D341Med (cell line): ENCODE measurements at places on chromosomes 6 and 20.

- no peak for DNase-seq
Observed at GRCh38 chr6:122809691-122810090, 20.6 kb downstream of the SMPDL3A start.

DNA sequence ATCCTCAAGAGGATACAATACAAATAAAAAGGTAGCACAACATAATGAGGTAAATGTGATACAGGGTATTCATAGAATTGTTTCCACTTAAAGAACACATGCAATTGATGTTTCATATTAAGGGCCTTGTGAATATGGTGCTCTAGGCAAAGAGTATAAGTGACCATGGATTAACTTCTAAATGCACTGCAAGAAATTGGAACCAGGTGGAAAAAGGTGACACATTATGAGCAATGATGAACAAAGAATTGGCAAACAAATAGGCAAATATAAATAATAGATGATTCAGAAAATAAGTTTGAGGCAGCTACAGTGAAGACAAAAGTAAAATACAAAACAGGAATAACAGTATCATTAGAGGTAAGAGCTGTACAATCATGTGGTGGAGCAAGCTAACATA, 192.0 kb downstream of the GRIK2 start:
- no peak for DNase-seq

GRCh38 chr20:8774412-8774811, 294.5 kb upstream of the PLCB4 start:
- no peak for DNase-seq

- DNase-seq = no peak
Observed at GRCh38 chr6:32369660-32370059, 2.0 kb downstream of the TSBP1 start.

DNA sequence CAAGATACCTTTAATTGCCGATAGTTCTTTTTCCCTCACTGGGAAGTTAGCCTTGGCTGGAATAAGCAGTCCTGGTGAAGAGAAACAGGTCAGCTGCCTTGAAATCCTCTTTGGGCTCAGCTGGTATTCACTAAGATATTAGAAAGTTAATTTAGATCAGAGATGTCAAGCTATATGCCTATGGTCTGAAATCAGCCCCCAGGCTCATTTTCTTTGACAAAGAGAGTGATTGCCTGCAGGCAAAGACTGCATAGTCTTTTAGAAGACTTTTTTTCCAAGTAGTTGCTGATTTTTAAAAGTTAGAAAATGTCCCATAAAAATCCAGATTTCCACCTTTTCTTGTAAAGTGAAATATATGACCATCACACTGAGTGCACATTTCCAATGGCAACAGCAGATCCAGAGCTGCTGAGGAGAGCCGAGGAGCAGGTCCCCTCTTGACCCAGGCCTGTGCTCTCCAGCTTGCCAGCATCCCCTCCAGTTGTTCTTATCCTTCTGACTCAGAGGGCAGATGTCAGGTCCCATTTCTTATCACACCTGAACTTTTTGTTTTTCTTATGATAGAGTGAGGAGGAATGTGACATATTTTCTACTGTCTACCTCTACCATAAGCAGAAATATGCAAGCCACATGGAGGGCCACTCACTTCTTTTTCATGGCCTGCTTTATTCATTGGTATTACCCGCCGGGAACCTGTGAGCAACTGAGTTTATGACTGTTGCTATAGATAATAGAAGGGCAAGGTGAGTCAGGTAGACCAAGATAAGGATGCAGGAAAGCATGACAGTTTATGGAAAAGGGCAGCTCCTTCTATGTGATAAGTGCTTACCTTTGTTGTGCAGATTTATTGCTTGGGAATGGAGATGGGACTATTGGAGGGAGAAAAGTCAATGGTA, 17.6 kb upstream of the L3MBTL3 start:
- no peak for DNase-seq

GRCh38 chr20:1587781-1588532, 30.5 kb upstream of the SIRPD start:
- DNase-seq = no peak

DNA sequence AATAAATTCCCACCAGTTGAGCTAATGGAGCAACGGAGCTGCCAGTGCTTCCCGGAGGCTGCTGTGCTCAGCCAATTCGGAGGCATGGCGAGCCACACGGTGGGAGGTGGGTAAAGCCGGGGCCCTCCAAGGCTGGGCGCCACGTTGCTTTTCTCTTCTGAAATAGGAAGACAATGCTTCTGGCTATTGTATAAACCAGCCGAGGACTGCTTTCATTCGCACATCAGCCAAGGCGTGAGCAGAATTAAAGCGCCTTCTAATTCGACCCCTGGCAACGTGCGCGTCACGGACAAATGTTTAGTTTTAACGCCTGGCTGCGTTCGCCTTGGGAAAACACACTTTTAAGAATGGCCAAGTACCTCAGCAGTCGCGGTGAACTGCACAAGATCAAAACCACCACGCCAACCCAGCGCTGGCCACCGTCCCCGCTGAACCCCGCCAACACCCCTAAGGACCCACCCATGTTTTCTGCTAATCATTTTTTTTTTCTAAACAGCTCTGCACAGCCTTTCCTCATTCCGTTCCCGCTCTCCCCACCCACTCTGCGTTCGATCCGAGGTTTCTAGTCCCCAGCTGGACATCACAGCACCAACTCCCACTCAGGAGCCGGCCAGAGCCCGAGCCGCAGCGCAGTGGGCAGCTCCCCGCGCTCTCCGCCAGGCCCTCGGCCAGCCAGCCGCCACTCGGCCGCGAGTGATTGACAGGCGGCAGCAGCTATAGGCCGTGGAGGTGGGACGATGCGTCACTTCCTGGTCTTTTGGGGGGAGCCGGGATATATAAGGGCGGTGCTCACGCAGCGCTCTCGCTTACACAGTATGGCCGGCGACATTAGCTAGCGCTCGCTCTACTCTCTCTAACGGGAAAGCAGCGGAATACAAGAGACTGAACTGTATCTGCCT, at the start of gene AMD1:
Gene AMD1 (plus strand): TSS at position 805 of the 899 bp plus-strand sequence. CDS start 321 bp downstream, outside the sequence.
- DNase-seq = peak; percentile 98

DNA sequence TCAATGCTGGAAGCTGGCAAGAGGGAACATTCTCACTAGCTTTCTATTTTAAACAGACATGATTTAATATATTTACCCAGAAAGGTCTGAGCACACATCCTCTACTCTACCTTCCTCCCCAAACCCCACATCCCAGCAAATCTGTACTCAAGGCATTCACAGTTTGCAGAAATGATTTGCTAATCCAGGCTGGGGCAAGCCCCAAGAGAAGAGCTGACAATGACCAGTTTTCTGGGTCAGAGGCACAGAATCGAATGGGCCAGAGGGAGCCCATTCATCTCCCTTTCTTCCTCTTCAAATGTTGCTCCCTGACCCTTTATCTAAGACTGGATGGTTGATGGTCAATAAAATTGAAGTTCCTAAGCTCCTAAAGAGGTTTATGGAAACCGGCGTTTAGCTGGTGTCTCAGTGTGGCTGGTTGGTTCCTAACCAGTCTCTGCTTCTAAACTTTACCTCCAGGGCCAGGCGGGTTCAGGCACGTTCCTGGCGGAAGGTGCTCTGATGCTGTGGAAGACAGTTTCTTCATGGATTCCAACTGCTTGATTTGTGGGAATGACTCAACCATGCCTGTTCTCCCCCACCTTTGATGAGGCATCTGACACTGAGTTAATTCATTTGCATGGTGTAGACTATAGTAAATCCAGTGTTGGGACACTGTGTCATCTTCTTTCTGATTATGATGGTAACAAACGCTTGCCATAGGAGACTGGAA, 96.4 kb upstream of the IYD start:
- DNase-seq = no peak

DNA sequence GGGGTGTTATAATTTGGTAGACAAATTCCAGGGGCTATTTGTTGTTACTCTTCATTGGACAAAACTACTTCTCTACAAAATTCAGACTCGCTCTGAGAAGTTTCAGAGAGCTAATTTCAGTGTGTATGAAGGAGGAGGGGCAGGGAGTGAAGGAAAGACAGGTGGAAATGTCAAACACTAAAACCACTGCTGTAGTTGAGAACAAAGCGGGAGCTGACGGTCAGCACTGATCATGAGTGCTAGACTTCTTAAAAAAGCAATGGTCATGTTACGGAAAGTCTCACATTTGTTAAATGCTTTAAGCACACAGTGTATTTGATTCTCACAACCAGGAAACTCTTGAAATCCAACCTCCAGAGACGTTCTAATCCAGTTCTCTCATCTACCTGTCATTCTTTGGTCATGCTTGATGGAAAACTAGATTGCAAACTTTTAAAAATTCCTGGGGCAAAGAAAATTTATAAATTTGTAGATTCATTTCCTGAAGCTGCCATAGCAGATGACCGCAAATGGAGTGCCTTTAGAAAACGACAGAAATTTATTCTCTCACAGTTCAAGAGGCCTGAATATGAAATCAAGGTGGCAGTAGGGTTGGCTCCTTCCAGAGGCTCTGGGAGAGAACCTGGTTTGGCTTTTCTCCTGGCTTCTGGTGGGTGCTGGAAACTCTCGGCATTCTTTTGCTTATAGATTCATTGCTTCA, 100.7 kb upstream of the CARMIL1 start:
- no peak for DNase-seq

- no peak for DNase-seq
Observed at GRCh38 chr20:38534756-38535155, 46.2 kb upstream of the ADIG start.

GRCh38 chr6:24720131-24720603, 1.2 kb upstream of the C6orf62 start:
- peak; percentile 61 for DNase-seq

DNA sequence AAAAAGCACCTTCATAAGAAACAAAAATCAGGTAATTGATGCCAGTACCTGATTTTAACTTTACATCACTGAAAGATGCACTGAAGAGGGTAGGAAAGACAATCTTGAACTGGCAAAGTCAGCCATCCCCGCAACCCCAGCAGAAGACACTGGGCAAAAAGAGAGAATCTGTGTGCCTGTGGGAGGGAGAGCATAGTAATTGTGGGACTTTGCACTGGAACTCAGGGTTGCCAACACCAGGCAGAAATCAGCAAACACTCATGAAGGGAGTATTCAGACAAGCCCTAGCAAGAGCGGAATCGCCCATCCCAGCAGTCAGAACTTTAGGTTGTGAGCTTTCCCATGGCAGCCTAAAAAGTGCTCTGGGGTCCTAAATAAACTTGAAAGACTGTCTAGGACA, 344.6 kb upstream of the GJE1 start:
- DNase-seq = no peak

DNA sequence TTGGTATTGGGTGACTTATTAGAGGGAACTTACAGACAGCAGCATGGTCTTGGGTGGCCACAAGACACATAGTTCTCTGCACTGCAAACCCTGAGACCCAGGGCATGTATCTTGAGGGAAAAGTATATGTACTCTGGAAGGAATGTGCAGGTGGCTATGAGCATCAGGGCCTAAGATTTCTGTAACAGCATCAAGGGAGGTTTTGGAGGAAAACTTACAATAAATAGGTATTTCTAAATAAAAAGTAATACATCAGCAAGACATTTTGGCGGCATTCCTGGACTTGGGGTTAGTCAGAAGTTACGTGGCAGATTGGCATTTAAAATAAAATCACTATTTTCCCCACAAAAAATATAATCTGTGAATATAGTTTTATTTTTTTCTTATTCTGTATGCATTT, 8.0 kb upstream of the STX7 start:
- DNase-seq = no peak

- no peak for DNase-seq
Observed at GRCh38 chr20:12166053-12166717, 248.5 kb downstream of the BTBD3 start.

GRCh38 chr6:158941246-158941645, 58.8 kb downstream of the RSPH3 start:
- no peak for DNase-seq

DNA sequence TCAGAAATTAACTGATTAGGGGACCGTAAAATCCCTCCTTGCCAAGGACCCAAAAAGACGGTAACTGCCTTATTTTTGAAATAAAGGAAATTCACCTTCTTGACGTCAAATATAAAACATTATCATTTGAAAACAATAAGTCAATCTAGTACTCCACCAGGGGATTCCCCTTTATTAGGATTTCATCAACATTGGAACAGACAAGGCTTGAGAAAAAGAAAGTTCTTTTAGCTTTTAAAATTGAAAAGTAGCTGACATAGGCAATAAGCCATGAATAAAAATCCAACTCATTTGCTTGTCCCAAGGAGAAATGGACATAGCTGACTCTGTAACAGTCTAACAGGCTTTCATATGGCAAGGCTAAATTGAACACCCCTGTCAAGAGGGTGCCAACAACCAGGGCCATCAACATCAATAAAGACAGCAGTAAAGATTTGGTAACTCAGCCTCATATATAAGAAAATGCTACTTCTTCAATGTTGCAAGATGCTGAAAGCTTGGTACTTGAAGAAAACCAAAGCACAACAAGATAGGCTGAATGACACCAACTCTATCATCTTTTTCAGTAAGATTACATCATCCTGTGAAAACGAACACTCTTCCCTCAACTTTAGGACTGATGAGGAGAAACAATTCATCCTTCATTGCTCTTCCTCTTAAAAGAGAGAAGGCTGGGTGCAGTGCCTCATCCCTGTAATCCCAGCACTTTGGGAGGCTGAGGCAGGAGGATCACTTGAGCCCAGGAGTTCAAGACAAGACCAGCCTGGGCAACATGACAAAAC, 121.0 kb upstream of the PRDM1 start:
- no peak for DNase-seq

DNA sequence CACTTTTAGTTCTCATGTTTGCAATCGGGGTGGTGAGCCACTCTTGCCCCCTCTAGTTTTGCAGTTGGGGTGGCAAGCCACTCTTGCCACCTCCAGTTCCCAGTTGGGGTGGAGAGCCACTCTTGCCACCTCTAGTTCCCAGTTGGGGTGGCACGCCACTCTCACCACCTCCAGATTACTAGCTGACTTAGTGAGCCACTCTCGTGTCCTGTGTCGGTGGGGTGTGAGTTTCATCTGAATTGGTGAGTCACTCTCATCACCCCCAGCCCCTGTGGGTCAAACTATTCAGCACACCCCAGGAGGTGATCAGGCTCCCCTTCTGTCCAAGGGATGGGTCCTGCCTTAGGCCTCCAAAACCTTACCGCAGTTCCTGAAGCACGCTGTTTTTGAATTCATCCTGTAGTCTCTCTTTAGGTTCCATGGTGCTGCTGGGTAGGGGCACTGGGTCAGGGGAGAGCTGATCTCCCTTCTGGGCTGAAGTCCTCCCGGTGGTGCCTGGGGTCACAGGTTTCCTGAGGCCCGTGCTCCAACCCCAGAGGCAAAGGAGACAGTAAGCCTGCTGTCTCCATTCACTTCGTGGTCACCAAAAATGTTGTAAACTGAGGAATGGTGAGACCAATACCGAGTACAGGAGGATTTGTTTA, 224.2 kb upstream of the SYNCRIP start:
- no peak for DNase-seq

GRCh38 chr6:163958646-163959045, 544.1 kb downstream of the QKI start:
- no peak for DNase-seq

- DNase-seq = no peak
Observed at GRCh38 chr6:10633216-10633615, 61.2 kb downstream of the C6orf52 start.

- DNase-seq = peak; percentile 47
Observed at GRCh38 chr6:105907991-105908390, 178.1 kb upstream of the PRDM1 start.

GRCh38 chr6:111938710-111939109, 65.5 kb upstream of the FYN start:
- DNase-seq = no peak
